ENCODE measurements at places on chromosomes 12 and 14. TPM values are rescaled to one million over a fixed set of nuclear protein-coding genes. Genes with fewer than 3 reads are reported as not detected.

OASL gene
- 1.4 TPM for total RNA-seq

SCNN1A gene
- total RNA-seq = not detected

HSPB8 gene
- not detected for total RNA-seq

PPM1H gene
- total RNA-seq = 0.65 TPM

SSPN gene
- total RNA-seq = not detected

ADAMTS20 gene
- not detected for total RNA-seq

KCNC2 gene
- not detected for total RNA-seq

INHBC gene
- not detected for total RNA-seq

TPH2 gene
- not detected for total RNA-seq

FOXN4 gene
- total RNA-seq = not detected

PPP1R36 gene
- total RNA-seq = 0.18 TPM

SLC22A17 gene
- total RNA-seq = not detected

TTC5 gene
- 28.0 TPM for total RNA-seq

TFCP2 gene
- 17.9 TPM for total RNA-seq

GNB3 gene
- 14.9 TPM for total RNA-seq

OR4K1 gene
- not detected for total RNA-seq

MYF6 gene
- not detected for total RNA-seq

GPR137C gene
- total RNA-seq = 0.22 TPM

ACOT4 gene
- total RNA-seq = 5.4 TPM

CEBPE gene
- 0.11 TPM for total RNA-seq

OR11H6 gene
- not detected for total RNA-seq

TAS2R46 gene
- 0.83 TPM for total RNA-seq

PTPRQ gene
- not detected for total RNA-seq

LHX5 gene
- not detected for total RNA-seq

IGFBP6 gene
- not detected for total RNA-seq

SYCP3 gene
- not detected for total RNA-seq

WNT1 gene
- not detected for total RNA-seq

C3AR1 gene
- total RNA-seq = 3.2 TPM

CMTM5 gene
- not detected for total RNA-seq

JAG2 gene
- not detected for total RNA-seq

SLC6A12 gene
- total RNA-seq = not detected

TMEM260 gene
- 38.9 TPM for total RNA-seq

HOXC12 gene
- total RNA-seq = not detected

Measured in Karpas-422 (cell line).